ENCODE measurements at places on chromosomes 3 and 15.

DNA sequence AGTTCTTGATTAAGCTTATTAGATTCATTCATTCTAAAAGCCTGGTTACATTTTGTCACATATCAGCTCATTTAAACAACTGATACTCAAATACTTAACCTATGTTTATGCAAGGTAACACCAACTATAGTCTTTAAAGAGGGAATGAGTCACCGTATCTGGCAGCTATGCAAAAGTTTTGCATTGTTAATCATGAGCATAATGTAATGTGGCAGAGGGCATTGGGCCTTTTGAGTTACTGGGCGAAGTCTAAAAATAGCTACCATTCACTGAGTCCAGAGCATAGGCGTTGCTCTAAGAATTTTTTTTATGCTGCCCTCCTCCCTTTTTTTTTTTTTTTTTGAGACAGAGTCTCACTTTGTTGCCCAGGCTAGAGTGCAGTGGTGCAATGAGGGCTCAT lies 277.7 kb upstream of the ZNF717 start:
- peak; percentile 69 for DNase-seq

- no peak for DNase-seq
These were observed 1.5 kb downstream of the RBP1 start for GRCh38 chr3:139537795-139538621.

- peak; percentile 61 for DNase-seq
These were observed 818 bp downstream of the SLC4A7 start for GRCh38 chr3:27483117-27484014.

GRCh38 chr15:65310431-65311137 lies 6.1 kb downstream of the RNU5B-1 start:
- DNase-seq = no peak

DNA sequence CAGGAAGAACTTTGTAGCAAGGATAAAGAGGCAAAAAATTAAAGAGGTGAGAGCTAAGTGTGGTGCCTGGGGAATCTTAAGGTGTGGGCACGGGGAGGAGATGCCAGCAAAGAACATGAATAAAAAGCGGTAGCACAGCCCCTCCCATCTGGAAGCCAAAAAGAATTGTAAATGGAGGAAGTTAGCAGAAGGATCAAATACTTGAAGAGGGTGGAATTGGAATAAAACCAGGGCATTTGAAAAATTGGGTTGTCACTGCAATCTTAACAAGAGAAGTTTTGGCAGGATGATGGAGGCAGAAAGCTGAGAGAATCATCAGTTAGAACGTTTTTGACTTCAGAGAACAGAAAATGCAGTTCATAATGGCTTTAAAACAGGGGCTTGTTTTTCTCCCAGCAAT lies 2.4 kb downstream of the CCR2 start:
- DNase-seq = no peak
